ENCODE measurements at places on chromosomes 5 and 9. TPM values are rescaled to one million over a fixed set of nuclear protein-coding genes. Genes with fewer than 3 reads are reported as not detected.

DNA sequence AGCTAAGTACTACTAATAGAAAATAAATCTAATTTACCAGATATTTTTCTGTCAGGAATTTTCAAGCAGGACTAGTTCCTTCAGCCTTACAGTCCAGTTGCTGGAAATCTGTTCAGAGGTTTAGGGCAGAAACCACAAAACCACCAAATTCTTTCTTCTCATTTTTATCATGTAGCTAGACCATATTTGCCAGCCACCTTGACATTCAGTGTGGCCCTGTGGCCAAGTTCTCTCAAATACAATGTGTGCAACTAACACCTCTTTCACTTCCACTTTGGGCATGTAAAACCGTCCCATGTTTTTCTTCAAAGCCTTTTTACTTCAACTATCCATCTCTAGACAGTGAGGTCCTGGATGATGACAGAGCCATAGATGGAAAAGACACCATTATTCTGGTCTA is 1133.2 kb upstream of the CDH18 start:
- no peak for DNase-seq

DNA sequence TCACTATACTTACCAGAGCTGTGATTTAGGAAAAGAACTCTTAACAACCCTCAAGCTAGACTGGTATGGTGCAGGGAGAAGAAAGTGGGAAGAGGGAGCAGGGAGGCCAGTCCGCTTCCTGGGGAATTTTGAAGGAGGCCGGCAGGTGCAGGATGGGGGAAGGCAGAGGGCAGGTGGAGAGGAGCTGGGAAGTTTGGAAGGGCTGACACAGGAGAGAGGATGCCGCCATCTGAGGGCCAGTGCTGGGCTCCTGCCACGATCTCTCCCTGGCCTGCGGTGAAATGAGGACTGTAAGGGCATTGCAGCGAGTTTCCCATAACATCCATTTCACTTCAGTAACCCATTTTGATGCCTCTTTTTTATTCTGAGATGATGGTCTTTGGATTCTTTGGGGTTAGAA is 8.9 kb downstream of the DAB2IP start:
- no peak for DNase-seq

DNA sequence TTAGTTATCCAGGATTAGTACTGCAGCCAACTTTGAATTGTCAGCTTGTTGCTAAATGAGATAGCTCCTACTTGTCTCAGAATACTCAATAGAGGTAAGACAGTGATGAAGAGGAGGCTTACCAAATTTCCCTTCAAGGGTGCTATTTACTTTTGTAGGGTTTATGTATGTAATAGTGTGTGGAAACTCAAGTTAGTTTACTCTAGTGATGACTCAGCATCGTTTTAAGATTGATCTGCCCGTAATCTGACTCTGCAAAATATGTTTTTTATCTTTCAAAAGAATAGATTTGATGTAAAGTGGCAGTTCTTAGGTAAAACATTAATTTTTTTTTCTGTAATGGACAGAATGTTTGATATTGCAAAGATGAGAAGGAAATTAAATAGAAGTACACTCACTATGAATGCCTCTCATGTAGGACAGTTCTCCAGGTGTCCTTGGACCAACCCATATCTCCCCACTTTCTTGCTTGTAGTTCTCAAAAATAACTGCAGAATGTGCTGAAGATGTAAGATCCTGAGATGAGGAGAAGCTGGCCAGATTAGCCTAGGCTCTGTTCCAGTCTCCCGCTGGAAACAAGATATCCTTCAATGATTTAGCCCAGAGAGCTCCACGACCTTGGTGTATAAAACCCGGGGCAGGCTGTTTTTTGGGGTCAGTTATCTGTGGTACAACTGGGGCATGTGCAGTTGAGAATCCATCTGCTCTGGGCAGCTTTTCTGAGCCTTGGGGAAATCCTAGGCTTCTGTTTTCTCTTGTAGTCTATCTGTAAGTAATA is 24.4 kb upstream of the MROH2B start:
- DNase-seq = no peak

DNA sequence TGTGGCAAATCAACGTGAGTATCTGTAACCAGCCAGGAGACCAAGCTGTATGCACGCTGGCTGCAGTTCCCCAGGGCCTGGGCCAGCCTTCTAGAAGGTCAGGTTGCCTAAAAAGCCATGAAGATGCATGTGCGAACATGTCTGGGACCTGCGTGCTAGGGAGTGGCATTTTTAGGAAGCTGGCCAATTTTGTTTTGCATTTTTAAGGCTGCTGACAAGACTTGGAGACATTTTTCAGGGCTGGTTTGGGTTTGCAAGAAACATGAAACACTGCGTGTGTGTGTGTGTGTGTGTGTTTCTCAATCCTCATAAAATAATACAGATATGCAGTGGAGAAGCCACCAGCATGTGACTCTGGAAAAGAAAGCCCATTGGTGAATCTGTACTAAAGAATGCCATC is 5.1 kb downstream of the TGFBI start:
- no peak for DNase-seq

DNA sequence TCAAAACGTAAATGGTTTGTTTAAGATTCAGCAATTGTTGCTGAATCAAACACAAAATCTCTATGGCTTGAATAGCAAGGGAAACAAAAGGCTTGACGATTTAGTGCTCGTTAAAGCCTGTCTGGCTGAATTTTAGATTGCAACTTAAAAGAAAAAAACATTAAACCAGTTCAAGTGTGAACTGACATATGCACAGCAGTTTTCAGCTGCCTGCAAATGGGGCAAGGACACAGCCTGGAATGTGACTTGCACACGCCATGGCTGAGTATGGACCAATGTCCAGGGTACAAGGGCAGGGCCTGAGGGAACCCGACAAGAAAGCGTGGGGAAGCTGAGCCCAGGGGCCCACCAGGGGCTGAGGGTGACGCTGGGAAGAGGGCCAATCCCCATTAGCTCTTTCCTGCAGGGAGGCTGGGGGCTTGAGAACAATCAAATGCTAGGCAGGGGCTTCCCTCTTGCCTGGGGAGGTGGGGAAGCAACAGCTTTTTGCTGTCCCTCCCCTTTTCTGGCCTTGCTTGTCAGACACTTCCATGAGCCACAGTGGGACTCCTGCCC is 89.6 kb upstream of the LRRTM2 start:
- DNase-seq = no peak

DNA sequence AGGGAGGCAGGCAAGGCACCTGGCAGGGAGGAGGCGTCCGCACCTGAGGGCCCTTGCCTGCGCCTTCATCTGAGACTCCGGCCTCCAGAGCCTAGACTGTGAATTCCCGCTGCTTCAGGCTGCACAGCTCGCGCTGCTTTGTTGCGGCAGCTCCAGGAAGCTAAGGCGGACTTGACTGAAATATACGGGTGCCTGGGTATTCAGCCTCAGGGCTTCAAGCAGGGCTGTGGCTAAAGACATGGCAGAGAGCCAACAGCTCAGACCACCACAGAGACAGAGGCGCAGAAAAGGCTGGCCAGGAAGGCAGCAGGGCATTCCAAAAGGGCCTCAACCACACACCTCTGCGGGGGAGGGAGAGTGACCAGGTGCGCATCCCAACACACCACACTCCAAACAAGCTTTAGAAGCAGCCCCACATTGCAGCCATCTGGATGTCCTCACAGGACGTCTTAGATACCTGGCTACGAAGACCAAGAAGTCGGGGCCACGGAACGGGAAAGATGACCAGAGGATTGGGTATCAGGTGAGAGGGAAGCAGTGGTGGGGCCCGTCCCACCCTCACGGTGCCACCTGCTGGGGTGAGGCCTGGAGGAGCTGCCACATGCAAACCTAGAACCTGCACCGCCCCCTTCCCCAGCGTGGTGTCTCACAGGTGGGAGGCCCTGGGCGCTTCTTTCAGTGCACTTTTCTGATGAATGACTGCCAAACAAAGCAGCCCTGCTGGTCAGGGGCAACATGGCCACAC is 1.7 kb upstream of the DPH7 start:
- DNase-seq = no peak

DNA sequence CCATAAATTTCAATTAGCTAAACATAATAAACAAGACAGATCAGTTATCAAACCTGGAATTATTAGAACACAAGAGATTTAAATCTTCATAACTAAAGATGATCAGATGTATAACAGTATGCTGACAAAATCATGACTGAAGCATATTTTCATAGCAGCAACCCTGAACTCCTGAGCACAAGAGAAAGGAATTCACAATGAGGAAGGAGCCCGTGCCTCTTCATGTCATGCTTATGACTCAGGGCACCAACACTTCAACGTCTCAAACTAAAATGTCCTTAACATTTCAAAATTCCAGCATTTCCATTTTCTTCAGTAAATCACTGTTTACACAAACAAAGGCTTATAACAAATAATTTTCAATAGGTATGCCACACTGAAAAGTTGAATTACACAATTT is 6.7 kb downstream of the AP3B1 start:
- DNase-seq = no peak

GRCh38 chr9:93699650-93700049 is 123.3 kb downstream of the PHF2 start:
- no peak for DNase-seq

GRCh38 chr9:125749951-125750626 is 2.9 kb downstream of the PBX3 start:
- DNase-seq = no peak

DNA sequence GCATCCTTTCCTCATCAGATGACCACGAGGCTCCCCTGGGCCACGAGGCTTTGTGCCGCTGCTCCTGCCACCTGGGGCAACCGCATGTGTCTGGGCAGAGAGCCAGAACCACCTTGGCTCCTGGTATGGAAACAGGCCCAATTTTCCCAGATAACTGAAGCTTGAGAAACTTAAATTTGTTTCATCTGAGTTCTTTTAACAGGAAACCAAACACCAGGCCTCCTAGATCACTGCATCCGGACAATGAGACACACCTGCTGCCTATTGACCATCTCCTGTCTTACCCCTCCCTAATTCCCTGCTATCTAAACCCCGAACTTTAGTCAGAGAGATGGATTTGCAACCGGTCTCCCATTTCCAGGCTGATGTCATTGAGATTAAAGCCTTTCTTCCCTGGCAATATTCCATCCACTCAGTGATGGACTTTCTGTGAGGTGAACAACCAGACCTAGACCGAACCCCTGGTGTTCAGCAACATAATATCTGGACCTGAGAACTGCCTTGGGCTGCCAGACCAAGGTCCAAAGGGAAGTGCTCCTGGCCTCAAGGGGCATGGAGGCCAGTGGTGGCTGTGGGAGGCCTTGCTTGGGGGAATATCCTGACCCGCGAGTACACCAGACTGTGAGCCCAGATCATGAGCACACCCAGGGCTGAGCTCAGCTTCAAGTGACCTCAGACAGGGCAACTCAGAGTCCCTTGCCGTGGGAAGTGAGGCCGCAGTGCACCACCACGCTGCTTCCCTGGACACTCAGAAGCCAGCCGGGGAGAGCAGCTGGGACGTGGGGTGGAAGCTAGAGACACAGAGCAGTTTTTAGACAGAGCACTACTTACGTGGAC is 199.7 kb downstream of the HSPA4 start:
- DNase-seq = no peak

GRCh38 chr9:21789541-21790037 is 12.8 kb upstream of the MTAP start:
- no peak for DNase-seq

- DNase-seq = no peak
These were observed 150.6 kb downstream of the MCTP1 start for GRCh38 chr5:95134326-95134725.

GRCh38 chr9:97991818-97992217 is 8.7 kb downstream of the ANP32B start:
- DNase-seq = no peak

- no peak for DNase-seq
These were observed 20.7 kb downstream of the COL23A1 start for GRCh38 chr5:178569485-178569884.

DNA sequence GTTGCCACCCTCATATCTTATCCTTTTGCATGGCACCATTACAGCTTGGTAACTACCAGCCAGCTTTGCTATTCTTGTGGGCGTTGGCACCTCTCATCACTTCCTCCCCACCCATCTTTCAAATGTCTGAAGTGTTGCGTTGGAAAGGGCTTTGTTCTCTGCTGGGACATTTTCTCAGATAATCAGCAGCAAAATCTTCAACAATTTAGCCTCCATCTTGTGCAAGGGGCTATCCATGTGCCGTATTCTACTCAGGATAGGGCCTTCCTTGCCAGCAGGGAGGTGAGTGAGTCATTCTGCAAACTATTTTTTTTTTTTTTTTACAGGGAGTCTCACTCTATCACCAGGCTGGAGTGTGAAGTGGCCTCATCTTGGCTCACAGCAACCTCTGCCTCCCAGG is 62.1 kb upstream of the NUDT12 start:
- no peak for DNase-seq

- DNase-seq = no peak
These were observed 37.8 kb downstream of the FAM78A start for GRCh38 chr9:131238402-131239021.

DNA sequence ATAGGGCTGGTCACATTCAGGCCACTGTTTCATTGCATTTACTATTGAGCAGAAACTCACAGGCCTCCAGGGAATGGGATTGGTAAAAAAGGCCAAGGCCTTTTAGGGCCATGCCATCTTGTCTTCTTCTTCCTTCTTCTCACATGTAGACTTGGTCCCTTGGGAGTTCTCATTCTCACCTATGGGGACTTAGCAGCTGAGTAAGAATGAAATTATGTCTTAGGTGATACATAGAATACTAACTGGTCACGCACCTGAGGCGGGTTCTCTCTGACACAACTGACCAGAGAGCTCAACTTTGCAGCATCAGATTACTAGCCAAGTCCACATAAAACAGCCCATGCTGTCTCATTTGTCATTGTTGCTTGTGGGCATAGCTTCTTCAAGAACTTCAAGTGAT is 641.8 kb downstream of the EFNA5 start:
- no peak for DNase-seq

DNA sequence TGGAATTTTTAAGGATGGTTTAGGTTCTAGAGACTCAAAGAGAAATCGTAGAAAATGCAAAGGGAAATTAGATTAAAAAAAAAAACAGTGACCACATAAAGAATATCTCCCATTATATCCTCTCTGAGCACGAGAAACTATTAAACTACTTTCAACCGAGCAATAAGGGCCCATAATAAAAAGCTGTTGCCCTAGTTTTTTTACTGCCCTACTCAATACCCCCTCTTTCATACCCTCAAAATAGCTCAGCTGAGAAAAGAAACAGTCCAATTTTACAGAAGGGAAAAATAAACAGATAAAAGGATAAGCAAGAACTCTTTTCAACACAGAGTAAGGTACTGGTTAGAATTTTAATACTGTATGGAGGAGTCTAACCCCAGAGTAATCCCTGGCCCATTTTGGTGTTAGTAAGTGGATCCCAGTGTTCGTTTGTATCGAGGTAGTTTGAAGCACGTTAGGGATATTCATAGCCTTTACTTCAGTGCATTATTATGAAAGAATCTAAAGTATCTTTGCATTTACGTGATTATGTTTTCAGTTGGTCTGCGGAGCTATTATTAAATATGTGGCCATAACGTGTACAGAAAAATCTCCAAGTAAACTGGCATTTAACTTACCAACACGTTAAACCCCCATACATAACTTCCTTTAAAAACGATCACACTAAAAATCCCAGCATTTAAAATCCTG is 980 bp upstream of the RHOBTB3 start:
- no peak for DNase-seq

GRCh38 chr5:16178745-16179372 is 732 bp downstream of the MARCHF11 start:
- no peak for DNase-seq

The FOXD1 gene
- not detected for total RNA-seq

The SAP30L gene
- 18.9 TPM for total RNA-seq

The GLRA1 gene
- total RNA-seq = not detected

The OTULINL gene
- total RNA-seq = 1.6 TPM

The TTC23L gene
- total RNA-seq = not detected

The SYNPO gene
- total RNA-seq = 369 TPM

The PLGRKT gene
- 30.4 TPM for total RNA-seq

The TGFBI gene
- 65.0 TPM for total RNA-seq

Measured in right atrium auricular region (tissue), 2 donors.